ENCODE measurements at places on chromosomes 7 and 10.

DNA sequence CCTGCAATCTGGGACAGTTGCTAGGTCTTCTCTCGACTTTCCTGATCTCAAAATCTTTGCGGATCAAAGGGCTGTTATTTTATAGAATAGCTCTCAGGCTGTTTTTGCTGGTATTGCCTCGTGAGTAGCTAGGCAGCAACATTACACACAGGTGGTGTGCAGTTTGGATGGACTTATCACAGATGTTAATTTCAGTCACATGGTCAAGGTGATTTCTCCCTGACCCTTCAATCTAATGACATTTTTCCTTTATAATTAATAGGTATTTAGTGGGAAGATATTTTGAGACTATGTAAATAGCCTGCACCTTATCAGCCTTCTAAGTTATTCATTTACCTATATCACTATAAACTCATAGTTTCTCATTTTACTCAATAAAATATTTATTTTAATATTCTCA is 309.6 kb upstream of the PRKCQ start:
- DNase-seq, result no peak

GRCh38 chr7:150755473-150756099 is 18.4 kb downstream of the GIMAP5 start:
- DNase-seq, result no peak

DNA sequence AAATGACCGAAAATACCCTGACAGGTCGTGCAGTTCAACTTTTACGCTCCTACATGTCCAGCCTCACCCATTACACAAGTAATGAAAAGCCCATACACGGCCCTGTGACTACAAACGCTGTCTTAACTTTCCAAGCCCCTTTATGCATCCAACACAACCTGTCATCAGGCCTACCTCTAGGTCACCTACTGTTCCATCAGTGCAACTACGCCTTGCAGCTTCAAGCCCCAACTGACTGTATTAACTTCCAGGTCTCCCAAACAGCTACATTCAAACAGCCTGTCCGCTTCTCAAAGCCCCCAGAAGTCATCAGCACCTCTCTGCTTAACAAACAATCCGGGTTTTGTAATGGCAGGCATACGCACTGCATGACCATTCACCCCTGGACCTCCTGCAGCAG is 19.2 kb downstream of the ZNF107 start:
- no peak for DNase-seq

- DNase-seq, result no peak
Observed at GRCh38 chr7:139936760-139937310, 107.8 kb downstream of the TBXAS1 start.

DNA sequence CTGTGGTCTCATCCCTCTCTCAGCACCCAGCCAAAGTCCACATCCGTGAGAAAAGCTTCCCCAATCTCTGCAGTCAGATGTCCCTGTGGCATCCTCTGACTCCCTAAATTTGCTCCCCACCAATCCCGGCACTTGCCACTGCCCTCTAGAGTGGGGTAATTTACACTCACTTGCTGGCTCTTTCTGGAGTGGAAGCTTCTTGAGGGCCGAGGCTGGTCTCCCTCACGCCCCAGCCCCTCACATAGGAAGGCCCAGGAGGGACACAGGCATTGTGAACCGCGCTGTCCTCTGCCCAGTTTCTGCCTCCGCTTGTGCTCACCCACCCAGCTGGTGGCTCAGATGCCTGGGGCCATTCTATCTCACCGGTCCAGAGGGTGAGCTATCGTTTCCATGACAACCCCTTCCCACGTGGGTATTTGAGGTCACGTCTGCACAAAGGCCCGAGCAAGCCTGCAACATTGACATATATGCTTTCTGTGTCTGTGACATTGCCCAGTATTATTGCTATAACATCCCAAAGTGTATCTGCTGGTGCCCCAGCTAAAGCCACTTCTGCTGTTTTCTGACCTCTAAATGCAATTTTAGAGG is 97.3 kb upstream of the CTBP2 start:
- DNase-seq, result no peak

GRCh38 chr7:93551063-93551895 is 23.2 kb downstream of the CALCR start:
- peak; percentile 10 for DNase-seq

DNA sequence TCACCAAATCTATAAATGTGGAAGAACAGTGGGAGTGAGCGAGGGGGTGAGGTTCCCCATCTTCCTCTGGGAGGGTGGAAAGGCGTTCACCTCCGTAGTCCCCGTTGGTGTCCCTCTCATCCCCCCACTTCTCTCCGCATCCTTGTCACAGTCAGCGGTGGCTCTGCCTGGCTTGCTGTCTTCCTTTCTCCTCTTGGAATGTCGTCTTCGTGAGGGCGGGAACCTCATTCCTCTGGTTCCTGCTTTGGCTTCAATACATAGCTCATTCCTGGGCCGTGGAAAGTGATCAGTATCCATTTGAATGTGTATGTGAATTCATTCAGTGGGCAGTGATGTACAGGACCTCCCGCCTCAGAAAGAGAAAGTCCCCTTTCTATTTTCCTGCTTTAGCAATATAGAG is 289.4 kb downstream of the CAMK1D start:
- no peak for DNase-seq

DNA sequence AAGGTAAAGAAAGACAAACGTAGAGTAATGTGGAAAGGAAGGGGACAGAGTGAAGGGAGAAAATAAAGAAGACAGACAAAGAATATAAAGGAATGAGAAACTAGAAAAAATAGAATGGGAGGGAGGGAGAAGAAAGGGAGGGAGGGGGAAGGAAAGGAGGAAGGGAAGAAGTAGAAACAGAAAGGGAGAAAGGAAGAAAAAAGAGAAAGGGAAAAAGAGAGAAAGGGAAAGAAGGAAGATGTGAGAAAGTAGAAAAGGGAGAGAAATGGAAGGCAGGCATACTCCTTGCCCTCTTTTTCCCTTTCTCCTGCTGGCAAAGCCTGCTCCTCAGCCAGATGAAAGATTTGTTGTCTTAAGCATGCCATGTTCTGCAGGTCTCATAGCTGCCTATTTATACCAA is 1137.8 kb upstream of the C7orf33 start:
- no peak for DNase-seq

DNA sequence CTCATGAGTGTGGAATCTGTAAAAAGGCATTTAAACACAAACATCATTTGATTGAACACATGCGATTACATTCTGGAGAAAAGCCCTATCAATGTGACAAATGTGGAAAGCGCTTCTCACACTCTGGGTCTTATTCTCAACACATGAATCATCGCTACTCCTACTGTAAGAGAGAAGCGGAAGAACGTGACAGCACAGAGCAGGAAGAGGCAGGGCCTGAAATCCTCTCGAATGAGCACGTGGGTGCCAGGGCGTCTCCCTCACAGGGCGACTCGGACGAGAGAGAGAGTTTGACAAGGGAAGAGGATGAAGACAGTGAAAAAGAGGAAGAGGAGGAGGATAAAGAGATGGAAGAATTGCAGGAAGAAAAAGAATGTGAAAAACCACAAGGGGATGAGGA is 207.7 kb downstream of the ZEB1 start:
- DNase-seq, result no peak

DNA sequence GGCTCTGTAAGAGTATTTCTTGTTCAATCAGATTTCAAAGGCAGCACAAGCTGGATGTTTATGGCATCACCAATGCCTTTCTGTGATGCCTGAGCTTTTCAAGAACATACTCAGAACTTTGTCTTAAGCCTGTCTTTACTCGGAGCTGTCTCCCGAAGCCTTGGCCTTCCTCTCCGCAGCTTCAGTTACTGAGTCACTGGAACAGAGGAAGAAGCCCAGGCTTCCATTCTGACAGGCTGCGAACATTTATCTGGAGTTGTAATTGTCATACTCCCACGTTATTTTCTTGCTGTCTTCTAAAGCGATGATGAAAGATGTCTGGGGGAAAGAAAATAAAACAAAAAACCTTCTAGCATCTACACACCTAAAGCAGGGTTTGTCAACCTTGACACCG is 43.9 kb downstream of the GRK5 start:
- peak; percentile 49 for DNase-seq
